GM20000 (cell line): ENCODE measurements at places on chromosomes 4 and X.

- no peak for DNase-seq
Observed at GRCh38 chr4:28250646-28251045, 1390.0 kb downstream of the STIM2 start.

DNA sequence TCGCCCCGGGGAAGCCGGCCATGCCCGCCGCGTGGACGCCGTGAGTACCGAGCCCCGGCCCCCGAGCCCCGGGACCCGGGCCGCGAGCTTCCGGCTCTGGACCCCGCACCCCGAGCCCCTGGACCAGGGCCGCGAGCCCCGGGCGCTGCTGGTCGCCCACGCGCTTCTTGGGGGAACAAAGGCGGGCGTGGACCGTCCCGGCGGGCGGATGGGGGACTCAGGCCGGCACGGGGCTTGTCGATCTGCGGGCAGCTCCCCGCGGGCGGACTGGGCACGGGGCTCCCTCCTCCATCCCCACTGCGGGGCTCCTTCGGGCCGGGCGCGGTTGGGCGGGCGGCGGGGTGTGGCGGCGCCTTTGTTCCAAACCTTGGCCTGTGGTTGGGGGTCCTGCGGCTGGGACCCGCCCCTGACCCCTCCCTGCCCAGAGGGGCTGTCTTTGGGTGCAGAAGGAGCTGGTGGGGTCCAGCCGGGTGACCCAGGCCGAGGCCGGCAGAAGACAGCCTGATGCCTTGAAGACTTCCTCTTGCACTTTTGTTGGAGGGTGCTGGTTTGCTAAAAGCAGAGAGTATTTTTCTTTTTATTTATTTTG lies 25.2 kb upstream of the ADD1 start:
- DNase-seq, result peak; percentile 68

DNA sequence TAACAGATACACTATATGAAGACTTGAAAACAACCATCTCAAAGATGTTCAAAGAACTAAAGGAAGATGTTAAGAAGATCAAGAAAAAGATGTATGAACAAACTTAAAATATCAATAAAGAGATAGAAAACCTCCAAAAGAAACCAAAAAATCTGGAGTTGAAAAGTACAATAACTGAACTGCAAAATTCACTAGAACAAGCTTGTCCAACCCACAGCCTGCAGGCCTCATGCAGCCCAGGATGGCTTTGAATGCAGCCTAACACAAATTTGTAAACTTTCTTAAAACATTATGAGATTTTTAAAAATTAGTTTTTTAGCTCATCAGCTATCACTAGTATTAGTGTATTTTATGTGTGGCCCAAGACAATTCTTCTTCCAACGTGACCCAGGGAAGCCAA lies 77.0 kb upstream of the DCTD start:
- no peak for DNase-seq

- no peak for DNase-seq
Observed at GRCh38 chrX:13857804-13858203, 40.9 kb upstream of the GPM6B start.

GRCh38 chr4:86043755-86044592 lies 315.9 kb downstream of the MAPK10 start:
- peak; percentile 15 for DNase-seq

DNA sequence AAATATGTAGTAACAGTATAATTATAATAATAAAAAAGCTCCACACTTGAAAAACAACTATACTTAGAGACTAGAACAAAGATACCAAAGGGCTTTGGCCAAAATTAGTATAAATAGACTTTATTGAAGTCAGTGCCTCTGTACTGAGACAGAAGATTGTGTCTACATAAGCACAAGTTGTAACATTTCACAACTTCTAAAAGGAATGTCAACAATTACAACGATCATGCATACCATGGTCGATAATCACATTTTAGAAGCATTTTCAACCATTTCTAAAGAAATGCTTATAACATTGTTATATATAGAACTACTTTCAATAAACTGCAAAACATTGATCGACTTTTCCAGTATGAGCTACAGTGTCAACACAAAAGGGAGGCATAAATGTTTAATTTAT lies 57.0 kb downstream of the DHX15 start:
- DNase-seq, result no peak

DNA sequence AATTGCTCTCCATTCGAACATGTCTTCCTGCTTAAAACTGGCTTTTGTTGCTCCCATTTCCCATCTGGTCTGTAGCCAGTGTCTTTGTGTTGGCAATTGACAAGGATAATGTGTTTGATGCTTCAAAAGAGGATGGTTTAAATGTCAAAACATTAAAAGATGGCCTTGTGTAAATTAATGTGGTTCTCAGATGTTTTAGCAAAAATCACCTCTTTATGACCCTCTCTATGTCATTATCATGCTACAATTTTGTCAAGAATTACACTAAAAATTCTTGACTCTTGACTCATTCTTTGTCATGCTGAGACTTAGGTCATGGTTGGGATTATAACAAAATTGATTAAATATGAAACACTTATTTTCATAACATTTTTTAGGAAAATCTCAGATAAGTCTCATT lies 47.4 kb downstream of the TMEM131L start:
- DNase-seq, result no peak

DNA sequence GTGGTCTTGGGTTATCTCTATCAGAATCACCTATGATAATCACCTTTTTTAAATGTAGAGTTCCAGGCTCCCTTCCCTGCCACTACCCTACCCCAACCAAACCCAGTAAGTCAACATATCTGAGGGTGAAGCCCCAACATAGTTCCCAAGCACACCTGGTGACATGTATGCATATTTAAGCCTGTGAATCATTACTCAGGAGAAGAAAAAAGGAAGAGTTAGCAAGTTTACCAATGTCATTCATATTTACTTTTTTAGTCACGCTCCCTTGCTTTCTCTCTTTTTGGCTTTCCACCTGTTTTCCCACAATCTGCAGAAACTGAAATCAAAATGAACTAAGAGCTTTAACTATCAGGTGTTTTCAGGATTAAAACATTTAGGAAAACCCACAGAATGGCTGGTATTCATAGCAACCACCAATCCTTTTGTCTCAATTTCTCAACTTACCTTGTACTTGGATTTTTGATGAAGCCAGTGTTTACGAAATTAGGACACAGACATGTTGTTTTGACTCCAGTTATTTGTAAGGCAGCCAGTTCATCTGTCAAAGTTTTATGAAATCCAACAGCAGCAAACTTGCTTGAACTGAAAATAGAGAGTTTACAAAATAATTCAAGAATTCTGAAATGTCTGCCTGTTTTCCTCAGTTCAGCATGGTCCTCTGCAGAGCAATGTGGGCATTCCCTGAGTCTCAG lies 34.0 kb downstream of the HSD17B11 start:
- no peak for DNase-seq

DNA sequence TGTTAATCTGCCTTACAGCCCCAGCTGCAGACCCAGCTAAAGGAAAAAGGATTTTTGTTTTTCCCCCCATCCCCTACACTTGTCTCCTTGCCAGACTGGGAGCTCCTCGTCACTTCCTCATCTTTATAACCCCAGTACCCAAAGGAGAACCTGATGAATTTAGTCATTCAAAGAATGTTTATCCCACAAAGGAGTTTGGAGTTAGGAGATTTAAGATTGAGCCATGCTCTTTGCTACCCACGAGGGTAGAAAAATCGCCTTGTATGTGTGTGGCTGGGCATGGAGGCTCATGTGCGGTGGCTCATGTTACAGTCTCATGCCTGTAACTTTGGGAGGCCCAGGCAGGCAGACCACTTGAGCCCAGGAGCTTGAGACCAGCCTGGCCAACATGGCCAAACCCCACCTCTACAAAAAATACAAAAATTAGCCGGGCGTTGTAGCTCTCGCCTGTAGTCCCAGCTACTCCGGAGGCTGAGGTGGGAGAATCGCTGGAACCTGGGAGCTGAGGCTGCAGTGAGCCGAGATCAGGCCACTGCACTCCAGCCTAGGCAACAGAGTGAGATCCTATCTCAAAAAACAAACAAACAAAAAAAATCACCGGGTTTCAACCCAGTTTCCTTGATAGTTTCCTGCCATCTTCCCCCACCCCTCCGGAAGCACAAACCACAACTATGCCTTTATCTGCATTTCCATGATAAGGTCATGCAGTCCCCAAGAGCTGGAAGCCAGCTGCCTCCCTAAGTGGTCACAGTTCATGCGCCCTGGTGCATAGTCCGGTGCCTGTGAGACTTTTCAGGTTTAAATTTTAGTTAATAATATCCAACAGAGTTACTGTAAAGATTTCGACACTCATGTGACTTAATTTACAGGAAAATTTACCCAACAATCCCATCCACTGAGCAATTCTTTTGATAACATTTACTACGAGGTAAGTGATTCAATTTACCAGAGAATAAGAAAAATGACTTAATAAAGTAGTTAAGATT lies 1.5 kb downstream of the CFAP97 start:
- no peak for DNase-seq

DNA sequence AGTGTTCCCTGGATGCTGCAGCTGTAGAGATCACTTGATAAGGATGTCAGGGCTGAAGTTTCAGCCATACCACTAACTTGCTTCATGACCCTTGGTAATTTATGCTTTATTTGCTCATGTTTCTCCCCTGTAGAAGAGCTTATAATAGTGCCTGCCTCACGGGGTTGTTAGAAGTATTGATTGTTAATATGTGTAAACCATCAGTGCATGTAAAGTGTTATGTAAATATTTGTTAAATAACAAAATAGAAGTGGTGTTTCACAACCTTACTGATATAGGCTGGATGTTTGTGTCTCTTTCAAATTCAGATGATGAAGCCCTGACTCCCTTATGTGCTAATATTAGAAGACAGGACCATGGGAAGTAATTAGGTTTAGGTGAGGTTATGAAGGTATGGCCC lies 1.5 kb upstream of the CXCL2 start:
- DNase-seq, result no peak

- no peak for DNase-seq
Observed at GRCh38 chr4:110902500-110902899, 279.6 kb upstream of the PITX2 start.

GRCh38 chr4:41369680-41370079 lies 113.0 kb downstream of the UCHL1 start:
- no peak for DNase-seq

DNA sequence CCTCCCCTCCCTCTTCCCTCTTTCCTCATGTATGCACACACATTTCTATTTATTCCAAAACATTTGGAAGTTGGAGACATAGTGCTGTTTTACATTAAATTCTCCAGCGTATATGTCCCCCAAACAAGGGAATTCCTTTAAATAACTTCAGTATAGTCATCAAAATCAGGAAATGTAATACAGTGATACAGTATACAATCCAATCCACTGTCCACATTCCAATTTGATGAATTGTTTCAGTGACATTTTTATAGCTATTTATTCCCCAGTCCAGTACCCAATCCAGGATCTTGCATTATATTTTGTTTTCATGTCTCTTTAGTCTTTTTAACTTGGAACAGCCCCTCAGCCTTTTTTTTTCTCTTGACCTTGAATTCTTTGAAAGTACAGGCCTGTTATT lies 233.0 kb downstream of the DKK2 start:
- no peak for DNase-seq

DNA sequence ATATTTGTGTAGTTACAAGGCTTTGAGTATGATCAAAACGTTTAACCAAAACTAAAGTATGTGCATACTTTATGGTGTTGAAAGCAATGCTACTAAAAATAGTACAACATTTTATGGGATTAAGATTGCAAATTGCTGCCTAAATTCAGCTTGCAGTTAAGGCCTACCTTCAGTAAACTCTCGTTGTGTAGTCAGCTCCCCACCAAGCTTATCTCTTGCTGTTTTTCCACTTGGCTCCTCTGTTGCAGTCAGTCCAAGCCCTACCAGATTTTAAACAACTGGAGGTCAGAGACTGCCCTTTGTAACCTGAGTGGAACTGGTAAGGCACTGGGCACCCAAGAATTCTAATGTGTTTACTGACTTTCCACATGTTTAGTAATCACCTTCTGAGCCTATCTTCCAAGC lies 25.7 kb downstream of the AFF1 start:
- no peak for DNase-seq

GRCh38 chr4:165369522-165369921 lies 9.3 kb upstream of the CPE start:
- DNase-seq, result no peak

- no peak for DNase-seq
Observed at GRCh38 chrX:40727093-40727492, 8.2 kb downstream of the MED14 start.

- no peak for DNase-seq
Observed at GRCh38 chr4:185782523-185782922, 29.5 kb downstream of the SORBS2 start.

- no peak for DNase-seq
Observed at GRCh38 chrX:131979116-131979515, 44.0 kb upstream of the STK26 start.

- DNase-seq, result no peak
Observed at GRCh38 chrX:133654811-133655210, 239.5 kb upstream of the GPC4 start.
